Urinary bladder (tissue), 4 donors: ENCODE measurements at places on chromosomes 4 and X.

DNA sequence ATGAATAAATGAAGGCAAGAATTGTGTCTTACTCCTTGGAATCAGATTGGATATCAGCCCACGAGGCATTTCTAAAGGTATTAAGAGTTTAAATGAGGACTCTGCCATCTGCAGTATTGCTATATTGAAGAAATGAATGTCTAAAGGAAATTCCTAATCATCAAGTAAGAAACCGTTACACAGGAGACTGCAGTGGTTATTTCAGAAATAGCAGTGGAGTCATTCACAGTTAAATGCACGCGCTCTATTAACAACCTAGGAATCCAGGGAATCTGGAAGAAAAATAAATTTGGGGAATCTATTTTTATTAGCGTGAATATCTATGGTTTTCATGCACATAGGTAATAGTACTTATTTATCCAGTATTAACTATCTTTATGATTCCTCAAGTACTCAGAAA lies 334.2 kb downstream of the TENM3 start:
- DNase-seq, result no peak

- no peak for DNase-seq
These were observed 407.3 kb downstream of the MAPK10 start for GRCh38 chr4:85952528-85952927.

GRCh38 chr4:81058621-81059020 lies 28.1 kb downstream of the BMP3 start:
- no peak for DNase-seq

GRCh38 chr4:162011089-162011488 lies 152.7 kb downstream of the FSTL5 start:
- no peak for DNase-seq

- peak; percentile 14 for DNase-seq
These were observed 645.0 kb upstream of the ATOH1 start for GRCh38 chr4:93183576-93183975.

GRCh38 chr4:141900856-141901255 lies 264.5 kb downstream of the IL15 start:
- no peak for DNase-seq

- DNase-seq, result no peak
These were observed 4.5 kb upstream of the LNX1 start for GRCh38 chr4:53595834-53596233.

- DNase-seq, result no peak
These were observed 885 bp downstream of the CCDC110 start for GRCh38 chr4:185470501-185471195.

- DNase-seq, result no peak
These were observed 32.8 kb downstream of the VCX2 start for GRCh38 chrX:8138252-8138651.

DNA sequence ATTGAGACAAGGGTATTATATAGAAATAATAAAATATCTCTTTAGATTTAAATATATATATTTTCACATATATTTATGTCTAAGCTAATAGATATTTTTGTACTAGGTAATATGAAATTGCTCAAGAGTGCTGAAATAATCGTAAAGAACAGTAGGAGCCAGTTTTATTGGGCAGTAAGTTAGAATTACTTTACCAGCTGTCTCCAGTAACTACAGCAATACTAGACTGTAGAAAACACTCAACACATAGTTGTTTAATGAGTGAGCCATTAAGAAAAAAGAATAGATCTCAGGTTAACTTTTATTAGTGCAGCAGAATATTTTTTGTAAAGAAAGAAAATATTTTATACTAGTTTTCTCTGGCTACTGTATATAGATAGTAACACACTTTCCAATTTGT lies 715.2 kb downstream of the TRIML1 start:
- DNase-seq, result no peak

DNA sequence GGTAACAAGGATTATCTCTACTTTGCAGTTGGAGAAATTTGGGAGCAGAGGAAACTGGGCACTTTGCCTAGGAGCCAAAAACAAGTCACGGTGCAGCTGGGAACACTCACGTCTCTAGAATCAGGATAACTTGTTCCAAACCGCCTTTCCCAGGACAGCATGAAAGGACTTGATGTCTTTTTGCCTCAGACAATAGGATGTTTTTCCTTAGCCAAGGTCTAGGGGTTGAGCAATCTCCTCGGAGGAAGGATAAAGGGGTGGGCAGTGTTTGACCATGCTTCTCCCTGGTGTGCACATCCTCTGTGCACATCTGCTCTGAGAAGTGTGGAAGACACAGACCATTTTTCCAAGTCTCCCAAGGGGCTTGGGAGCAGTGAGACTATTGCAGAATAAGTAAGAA lies 1.7 kb upstream of the SPARCL1 start:
- peak; percentile 76 for DNase-seq

- no peak for DNase-seq
These were observed 47.7 kb downstream of the MANBA start for GRCh38 chr4:102713096-102713495.

DNA sequence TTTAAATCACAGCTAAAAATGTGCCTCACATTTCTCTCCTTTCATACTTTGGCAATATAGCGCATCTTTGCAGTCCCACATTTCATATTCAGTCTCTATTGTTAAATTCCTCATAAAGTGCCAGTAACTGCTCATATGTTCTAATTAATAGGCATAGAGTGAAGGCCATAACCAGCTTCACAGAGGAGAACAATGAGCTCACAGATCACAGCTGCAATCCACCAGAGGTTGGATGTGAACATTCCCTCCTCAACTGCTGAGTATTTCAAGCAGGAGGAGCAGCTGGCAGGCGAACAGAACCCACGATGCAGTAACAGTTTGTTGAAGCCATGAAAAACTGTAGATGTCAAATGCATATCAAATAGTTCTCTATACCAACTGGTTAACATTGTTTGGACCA lies 2088.7 kb upstream of the AGA start:
- DNase-seq, result no peak

DNA sequence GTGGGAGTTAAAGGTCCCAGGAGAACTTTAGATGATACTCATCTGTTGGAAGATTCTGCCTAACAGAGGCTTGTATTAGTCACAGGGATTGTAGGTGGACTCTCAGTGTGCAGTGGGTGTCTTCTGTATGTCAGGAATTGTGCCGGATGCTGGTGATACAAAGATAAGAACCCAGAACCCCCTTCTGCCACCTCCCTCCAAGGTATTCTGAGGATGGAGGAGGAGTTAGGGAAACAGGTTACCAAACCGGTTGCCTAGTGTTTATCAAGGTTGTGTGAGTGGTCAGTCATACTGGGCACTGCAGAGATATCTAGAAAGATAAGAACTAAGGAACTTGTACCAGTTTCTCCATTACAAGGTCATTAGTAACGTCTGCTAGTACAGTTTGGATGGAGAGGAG lies 61.6 kb downstream of the PTTG2 start:
- DNase-seq, result no peak

- DNase-seq, result no peak
These were observed 53.2 kb downstream of the CPLX1 start for GRCh38 chr4:772776-773175.

DNA sequence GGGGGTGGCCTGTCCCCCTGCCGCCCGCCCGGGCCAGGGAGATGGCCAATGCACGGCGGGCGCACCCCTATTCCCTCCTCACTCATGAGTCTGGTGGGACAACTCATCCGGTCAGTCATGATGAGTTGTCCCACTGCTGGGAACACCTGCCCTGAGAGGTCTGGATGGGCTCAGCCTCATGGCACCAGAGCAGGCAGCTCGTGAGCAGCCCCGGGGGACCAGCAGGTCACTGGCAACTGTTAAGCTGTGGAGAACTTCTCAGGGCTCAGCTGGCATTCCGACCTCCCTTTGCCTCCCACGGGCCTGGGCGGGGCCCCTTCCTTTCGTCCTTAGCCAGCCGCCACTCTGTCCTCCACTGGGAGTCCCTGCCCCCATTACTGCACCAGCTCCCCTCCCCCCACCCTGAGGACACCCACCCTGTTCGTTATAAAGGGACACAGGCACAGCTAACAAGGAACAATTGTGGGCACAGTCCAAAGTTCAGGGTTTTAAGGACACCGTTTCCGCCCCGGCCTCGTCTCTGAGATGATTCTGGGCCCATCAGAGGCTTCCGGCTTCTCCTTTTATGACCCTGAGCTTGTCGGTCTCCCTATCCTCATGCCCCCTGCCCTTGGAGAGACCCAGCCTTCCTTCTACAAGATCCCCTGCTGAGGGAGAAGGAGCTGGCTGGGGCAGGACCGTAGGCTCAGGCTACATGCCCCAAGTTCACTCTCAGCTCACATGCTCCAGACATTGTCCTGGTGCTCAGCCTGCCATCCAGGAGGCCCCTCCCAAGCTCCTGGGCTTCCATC lies 14.6 kb upstream of the KIAA0232 start:
- no peak for DNase-seq

GRCh38 chrX:153921511-153922446 lies 4.3 kb downstream of the ARHGAP4 start:
- DNase-seq, result no peak

GRCh38 chr4:36712013-36712412 lies 430.6 kb downstream of the DTHD1 start:
- DNase-seq, result no peak

DNA sequence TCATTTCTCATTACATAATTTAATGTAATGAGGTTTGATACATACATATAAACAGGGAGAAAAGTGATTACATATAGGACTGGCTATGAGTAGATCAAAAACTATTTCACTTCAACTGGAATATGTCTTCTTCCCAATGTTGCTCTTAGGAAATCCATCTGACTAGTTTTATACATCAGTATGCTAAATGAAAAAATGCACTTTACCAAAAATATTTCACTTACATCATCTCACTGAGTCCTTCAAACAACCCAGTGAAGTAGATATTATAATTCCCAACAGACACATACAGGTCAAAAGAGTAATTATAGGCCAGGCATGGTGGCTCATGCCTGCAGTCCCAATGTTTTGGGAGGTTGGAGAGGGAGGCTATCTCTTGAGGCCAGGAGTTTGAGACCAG lies 215.9 kb downstream of the MID1 start:
- no peak for DNase-seq
